ENCODE measurements at places on chromosomes 4 and X.

DNA sequence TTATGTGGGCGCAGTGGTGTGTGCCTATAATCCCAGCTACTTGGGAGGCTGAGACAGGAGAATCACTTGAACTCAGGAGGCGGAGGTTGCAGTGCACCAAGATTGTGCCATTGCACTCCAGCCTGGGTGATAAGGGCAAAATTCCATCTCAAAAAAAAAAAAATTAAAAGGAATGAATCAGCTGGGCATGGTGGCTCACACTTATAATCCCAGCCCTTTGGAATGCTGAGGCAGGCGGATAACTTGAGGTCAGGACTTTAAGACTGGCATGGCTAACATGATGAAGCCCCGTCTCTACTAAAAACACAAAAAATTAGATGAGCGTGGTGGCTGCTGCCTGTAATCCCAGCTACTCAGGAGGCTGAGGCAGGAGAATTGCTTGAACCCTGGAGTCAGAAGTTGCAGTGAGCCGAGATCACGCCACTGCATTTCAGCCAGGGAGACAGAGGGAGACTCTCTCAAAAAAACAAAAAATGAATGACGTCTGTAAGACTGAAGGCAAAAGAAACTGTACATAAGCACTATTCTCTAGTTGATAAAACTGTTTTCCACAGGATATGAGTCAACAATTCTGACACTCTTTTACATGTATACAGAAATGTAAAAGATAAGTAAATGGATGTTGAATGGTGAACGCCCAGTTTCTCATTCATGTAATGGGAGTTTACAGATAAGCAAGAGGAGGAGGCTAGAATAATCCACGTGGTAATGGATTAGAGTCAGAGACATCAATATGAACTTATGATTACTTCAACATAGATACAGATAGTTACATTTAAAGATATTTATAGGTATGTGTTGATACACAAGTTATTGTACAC, 22.2 kb downstream of the CENPC start:
- DNase-seq: no peak

GRCh38 chr4:102598762-102599374, 97.7 kb downstream of the NFKB1 start:
- DNase-seq: no peak

DNA sequence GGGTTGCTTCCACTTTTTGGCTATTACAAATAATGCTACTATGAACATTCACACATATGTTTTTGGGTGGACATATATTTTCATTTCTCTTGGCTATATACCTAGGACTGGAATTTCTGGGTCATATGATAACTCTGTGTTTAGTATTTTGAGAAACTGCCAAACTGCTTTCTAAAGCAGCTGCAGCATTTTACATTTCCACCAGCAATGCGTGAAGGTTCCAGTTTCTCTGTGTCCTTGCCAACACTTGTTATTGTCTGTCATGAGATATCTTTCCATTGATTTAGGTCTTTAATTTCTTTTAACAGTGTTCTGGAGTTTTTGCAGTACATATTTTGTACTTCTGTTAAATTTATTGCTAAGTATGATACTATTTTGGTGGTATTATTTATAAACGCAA, 48.3 kb downstream of the CLCN5 start:
- DNase-seq: no peak

GRCh38 chr4:105092768-105093167, 53.9 kb upstream of the TET2 start:
- no peak for DNase-seq

GRCh38 chrX:48833542-48834138, 1.8 kb downstream of the PCSK1N start:
- no peak for DNase-seq

GRCh38 chr4:153705743-153706468, 21.8 kb downstream of the TLR2 start:
- DNase-seq: no peak

GRCh38 chr4:71938776-71939175, 93.0 kb upstream of the NPFFR2 start:
- DNase-seq: no peak

GRCh38 chrX:6693051-6693450, 158.1 kb upstream of the VCX3A start:
- no peak for DNase-seq

Measured in NCI-H774 (cell line).